Lung (tissue), 17 donors: ENCODE measurements at places on chromosomes 2 and 18. TPM values are rescaled to one million over a fixed set of nuclear protein-coding genes. Genes with fewer than 3 reads are reported as not detected.

DNA sequence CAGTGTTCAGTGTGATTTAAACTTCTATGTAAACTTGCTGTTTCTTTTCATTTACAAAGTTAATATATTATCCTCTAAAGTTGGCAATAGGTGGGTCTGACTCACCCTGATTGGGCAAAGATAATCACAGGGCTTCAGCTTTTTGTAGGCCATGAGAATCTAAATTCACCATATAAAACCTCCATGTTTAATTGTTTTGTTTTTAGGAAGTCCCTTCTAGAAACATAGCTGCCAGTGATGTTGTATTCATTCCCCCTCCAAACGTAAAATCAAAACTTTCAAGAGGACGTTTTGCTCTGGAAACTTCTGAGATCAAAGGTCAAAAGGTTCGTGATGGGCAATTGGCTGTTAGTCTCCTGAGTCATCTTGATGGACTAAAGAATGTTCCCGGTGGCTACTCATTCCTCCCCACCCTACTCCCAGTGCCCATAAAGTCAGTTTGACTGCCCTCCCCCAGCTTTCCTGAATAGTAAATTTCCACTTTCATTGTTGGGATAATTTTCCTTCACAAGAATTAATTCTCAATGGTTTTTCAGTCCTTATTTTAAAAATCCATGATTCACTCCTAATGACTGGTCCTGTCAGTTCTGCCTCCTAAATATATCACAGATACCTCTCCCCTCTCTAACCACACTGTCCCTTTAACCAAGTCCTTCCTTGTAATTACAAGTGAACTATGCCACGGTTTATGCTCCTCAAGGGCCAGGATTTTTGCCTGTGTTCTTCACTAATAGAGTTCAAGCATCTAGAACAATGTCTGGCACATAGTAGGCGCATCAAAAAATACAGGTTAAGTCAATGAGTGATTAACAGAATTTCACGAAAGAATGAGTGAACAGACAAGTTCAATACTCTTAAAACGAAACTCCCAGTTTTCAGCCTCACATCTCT, 164.4 kb upstream of the VRK2 start:
- no peaks in the 10 kb centered on the region for H3K27me3 ChIP-seq
- no peak for DNase-seq
- no peak overlapping the region for H3K27ac ChIP-seq
- no peaks in the 10 kb centered on the region for H3K36me3 ChIP-seq
- H3K4me1 ChIP-seq, result no peaks in the 10 kb centered on the region

DNA sequence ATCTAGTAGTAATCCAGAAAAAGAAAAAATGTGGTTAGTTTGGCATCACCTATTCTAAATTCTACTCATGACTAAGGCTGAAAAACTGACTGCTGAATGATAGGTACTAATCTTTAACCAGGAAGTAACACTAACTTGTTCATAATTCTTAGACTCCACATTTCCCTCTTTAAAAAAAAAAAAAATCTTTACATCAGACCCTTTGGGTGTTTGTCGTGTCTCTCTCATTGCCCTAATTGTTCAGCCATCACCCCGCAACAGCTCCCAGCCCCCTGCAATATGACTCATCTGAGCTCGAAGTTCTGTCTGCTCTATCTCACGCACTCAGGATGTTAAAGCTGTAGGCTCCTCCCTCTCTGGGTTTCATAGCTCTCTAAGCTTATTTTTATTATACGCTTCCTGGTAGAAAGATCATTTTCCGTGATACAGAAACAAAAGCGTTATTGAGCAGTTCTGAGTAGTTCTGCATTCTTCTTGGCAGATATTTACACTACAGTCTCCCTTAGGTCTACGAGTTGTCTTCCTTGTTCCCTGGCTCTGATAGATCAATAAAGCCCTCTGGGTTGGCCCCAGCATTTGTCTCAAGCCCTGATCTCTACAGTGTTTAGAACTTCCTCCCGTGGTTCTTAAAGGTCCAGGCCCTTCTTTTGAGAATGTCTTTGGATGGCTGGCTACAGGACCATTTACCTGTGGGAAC, 95.6 kb downstream of the TNFRSF11A start:
- no peaks in the 10 kb centered on the region for H3K27me3 ChIP-seq
- DNase-seq, result no peak
- no peak overlapping the region for H3K4me3 ChIP-seq
- H3K4me1 ChIP-seq, result no peaks in the 10 kb centered on the region
- peak overlapping the region; percentile 63 for H3K27ac ChIP-seq

DNA sequence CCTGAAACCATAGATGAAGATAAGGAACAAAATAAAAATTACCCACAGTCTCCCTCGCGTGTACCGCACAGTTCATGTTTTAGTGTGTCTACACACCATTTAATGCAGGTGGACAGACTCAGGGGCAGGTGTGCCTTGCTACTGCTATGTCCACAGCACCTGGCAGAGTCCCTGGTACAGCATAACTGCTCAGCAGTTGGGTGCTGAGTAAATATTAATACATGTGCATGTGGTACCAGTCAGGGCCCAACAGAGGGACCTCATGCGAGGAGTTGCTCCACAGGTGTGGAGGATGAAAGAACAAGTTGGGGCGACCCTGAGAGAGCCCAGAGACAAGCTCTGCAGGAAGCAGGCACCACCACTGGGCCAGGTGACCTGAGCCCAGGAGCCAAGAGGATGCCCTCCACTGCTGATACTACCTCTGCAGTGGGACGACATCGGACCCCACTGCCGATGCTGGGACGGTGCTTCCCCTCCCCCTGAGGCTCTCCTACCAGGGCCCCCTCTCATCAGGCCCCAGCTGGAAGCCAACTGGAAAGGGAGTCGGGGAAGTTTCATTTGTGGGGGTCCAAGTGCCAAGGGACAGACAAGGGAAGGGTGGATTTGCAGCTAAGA, 100.8 kb downstream of the NEDD4L start:
- no peak overlapping the region for H3K27ac ChIP-seq
- H3K4me3 ChIP-seq, result no peak overlapping the region
- no peak for DNase-seq
- no peaks in the 10 kb centered on the region for H3K36me3 ChIP-seq
- no peaks in the 10 kb centered on the region for H3K27me3 ChIP-seq

- no peak overlapping the region for H3K27ac ChIP-seq
- DNase-seq, result no peak
- no peaks in the 10 kb centered on the region for H3K4me1 ChIP-seq
- H3K4me3 ChIP-seq, result no peak overlapping the region
- no peaks in the 10 kb centered on the region for H3K36me3 ChIP-seq
Observed at GRCh38 chr2:212254339-212254738, 284.3 kb downstream of the ERBB4 start.

DNA sequence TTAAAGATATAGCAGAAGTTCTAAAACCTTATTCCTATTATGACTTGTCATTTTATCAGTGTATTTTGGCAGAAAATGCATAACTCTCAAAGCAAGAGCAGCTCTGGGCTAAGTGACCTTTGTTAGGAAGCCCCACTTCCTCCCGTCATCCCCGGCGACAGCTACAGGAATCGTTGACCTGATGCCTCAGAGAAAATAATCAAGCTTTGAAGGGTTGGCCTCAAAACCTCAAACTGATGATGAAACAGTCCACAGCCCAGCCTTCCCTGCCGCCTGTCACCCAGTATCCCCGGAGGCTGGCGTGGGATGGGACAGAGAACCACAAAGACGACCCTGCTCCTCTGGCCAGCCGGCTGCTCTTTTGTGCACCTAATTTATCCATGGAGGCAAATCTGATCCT, 65.3 kb downstream of the KCNF1 start:
- no peaks in the 10 kb centered on the region for H3K36me3 ChIP-seq
- H3K4me3 ChIP-seq, result no peak overlapping the region
- no peaks in the 10 kb centered on the region for H3K4me1 ChIP-seq

- H3K27ac ChIP-seq, result no peak overlapping the region
- H3K4me1 ChIP-seq, result peaks cover 13% of the 10 kb centered on the region
- no peak overlapping the region for H3K4me3 ChIP-seq
- DNase-seq, result peak; percentile 4
- no peaks in the 10 kb centered on the region for H3K27me3 ChIP-seq
Observed at GRCh38 chr18:79503406-79503805, 107.7 kb downstream of the NFATC1 start.

DNA sequence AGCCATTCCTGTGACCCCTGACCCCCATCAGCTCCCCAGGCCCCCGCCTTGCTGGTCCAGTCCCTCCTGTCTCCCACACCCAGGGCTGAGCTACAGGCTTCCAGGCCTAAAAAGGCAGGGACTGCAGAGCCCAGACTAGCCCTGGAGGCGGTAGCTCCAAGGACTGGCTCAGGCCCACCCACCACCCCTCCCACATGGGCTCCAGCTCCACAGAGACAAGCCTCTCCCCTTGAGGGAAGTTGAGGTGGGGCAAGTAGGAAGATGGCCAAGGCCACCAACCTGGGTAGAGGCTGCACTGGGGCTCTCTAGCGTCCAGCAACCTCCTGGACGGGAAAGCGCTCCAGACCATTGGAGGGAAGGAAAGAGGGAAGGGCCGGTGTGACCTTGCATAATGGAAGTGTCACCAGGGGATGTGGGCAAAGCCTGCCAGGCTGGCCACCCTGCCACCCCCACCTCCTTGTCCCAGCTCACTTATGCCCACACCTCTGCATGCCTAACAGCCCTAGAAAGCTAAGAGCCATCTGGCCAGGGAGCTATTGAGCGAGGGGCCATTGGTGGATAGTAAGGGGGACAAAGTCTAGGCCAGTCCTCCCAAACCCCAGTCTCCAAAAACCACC, 63.1 kb downstream of the TNS1 start:
- DNase-seq, result no peak
- peaks cover 99% of the 10 kb centered on the region for H3K4me1 ChIP-seq
- H3K27me3 ChIP-seq, result no peaks in the 10 kb centered on the region
- H3K4me3 ChIP-seq, result peak overlapping the region; percentile 26

- no peaks in the 10 kb centered on the region for H3K4me1 ChIP-seq
- no peaks in the 10 kb centered on the region for H3K36me3 ChIP-seq
- DNase-seq, result no peak
- no peak overlapping the region for H3K4me3 ChIP-seq
- no peaks in the 10 kb centered on the region for H3K27me3 ChIP-seq
Observed at GRCh38 chr2:56100791-56101312, 82.9 kb upstream of the CCDC85A start.

- no peak overlapping the region for H3K4me3 ChIP-seq
- DNase-seq, result no peak
- no peaks in the 10 kb centered on the region for H3K36me3 ChIP-seq
- H3K27ac ChIP-seq, result no peak overlapping the region
- no peaks in the 10 kb centered on the region for H3K27me3 ChIP-seq
Observed at GRCh38 chr2:199784512-199784911, 66.5 kb downstream of the FTCDNL1 start.

GRCh38 chr2:23342075-23342474, 42.9 kb upstream of the KLHL29 start:
- no peaks in the 10 kb centered on the region for H3K36me3 ChIP-seq
- H3K27ac ChIP-seq, result no peak overlapping the region
- no peaks in the 10 kb centered on the region for H3K4me1 ChIP-seq
- no peak overlapping the region for H3K4me3 ChIP-seq
- H3K27me3 ChIP-seq, result no peaks in the 10 kb centered on the region

DNA sequence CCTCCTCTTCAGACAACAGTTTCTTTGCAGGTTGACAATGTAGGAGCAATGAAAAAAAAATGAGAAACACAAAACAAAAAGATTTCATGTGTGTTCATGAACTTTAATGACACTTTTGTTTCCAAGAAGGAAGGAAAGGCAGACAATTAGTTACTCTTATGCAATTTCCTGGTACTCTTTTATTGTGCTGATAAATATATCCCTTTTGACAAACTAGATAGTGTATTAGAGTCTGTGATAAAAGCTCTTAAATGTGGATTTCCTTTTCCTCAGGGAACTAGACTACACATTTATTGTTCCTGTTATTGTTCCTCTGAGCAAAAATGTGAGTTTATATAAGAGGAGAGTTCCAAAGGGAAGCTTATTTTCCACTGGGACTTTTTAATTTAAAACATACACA, 188.7 kb upstream of the NRXN1 start:
- no peaks in the 10 kb centered on the region for H3K36me3 ChIP-seq
- no peak for DNase-seq
- no peaks in the 10 kb centered on the region for H3K27me3 ChIP-seq
- H3K4me3 ChIP-seq, result no peak overlapping the region
- H3K4me1 ChIP-seq, result no peaks in the 10 kb centered on the region

DNA sequence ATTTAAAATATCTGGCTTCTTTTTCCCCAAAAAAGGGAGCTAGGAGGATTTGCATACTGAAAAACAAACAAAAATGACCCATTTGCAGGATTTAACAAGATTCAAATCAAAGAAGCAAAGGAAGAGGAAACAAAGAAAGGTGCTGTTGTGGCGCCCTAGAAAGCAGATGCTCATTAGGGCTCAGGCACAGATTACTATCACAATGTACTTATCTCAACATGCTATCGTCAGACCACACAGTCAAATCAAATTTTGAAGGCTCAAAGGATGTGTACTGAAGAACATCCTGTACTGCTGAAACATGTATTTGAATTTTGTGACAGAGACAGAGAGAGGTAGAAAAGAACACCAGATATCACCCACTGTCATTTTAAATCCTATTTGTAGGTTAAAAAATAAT, 10.9 kb downstream of the RBMS1 start:
- no peak for DNase-seq
- H3K36me3 ChIP-seq, result no peaks in the 10 kb centered on the region
- no peaks in the 10 kb centered on the region for H3K27me3 ChIP-seq
- H3K27ac ChIP-seq, result no peak overlapping the region
- H3K4me1 ChIP-seq, result peaks cover 7% of the 10 kb centered on the region
- no peak overlapping the region for H3K4me3 ChIP-seq

DNA sequence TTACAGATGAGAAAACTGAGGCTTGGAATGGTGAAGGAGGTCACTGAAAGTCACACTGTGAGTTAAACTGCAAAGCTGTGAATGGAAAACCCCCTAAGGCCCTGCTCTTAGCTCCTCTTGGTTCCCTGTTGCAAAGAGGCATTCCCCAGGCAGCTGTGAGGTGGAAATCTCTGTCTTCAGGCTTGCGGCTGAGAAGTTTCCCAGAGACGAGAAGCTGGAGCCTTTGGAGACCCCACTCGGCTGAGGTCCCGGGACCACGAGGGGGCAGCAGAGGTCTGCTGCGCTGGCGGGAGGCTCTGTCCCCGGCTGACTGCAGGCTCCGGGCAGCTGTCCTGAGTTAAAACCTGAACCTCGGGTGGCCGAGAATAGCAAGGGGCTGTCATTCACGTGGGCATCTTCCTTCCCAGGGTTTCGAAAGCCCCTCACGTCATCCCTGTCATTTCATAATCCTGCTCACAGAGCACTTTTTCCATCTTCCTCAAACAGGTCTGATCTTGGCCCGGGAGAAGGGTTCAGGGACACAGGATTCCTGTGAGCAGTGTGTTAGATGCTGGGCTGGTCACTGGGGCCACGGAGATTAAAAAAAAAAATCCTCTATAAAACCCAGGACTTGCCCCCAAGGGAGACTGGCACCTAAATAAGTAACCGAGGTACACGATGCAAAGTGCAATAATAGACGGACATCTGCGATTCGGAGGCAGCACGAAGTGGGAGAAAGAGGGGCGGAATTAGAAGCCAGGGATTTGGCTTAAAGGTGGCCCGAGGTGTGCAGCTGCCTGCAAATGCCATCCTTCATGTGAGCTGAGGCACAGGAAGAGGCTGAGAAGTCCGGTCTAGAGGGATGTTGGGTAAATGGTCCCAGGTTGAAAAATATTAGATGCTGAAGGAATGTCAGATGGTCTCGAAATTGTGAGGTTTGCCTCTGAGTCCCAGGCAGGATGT, 24.6 kb upstream of the ATOH8 start:
- peak overlapping the region; percentile 42 for H3K27ac ChIP-seq
- H3K27me3 ChIP-seq, result no peaks in the 10 kb centered on the region
- no peaks in the 10 kb centered on the region for H3K4me1 ChIP-seq
- H3K36me3 ChIP-seq, result no peaks in the 10 kb centered on the region
- peak; percentile 88 for DNase-seq

- H3K36me3 ChIP-seq, result no peaks in the 10 kb centered on the region
- peaks cover 4% of the 10 kb centered on the region for H3K4me1 ChIP-seq
- DNase-seq, result peak; percentile 32
- H3K4me3 ChIP-seq, result no peak overlapping the region
- no peaks in the 10 kb centered on the region for H3K27me3 ChIP-seq
Observed at GRCh38 chr2:33214436-33214835, 262.0 kb upstream of the RASGRP3 start.

The PLCD4 gene
- 0.07 TPM for polyA plus RNA-seq

The SERPINB10 gene
- 0.96 TPM for polyA plus RNA-seq

The AGXT gene
- polyA plus RNA-seq, result 0.05 TPM
